ENCODE measurements at places on chromosomes 3 and 15.

DNA sequence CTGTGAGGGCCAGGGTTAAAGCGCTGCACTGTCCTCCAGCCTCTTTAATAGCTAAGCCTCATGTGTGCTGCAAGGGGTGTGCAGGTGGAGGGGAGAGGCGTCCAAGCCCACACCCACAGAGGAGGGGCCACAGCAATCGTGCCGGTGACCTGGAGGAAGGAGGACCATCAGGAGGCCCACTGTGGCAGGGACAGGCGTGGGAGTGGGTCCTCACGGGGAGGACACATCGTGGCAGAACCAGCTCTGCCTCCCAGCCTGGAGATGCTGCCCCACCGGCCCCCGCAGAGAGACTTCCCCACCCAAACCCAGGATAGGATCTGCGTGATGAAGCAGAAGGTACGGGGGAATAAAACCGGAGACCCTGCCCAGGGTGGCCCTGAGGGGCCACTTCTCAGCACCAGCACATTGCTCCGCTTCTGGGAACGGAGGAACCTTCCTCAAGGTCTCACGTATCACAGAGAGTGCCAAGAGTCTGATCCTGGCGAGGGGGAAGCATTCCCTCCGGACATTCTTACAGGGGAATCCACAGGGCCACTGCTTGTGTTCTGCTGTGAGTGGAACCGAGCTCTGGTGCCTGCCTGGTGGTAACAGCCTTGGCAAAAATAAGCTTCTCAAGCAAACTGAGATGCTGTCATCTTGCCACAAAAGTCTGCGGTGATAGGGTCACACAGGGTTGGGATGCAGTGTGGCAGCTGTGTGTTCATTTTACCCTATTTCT is 199.8 kb downstream of the XXYLT1 start:
- no peak for DNase-seq

- DNase-seq, result peak; percentile 36
Measured at GRCh38 chr3:57583544-57583943, 13.6 kb downstream of the ARF4 start.

DNA sequence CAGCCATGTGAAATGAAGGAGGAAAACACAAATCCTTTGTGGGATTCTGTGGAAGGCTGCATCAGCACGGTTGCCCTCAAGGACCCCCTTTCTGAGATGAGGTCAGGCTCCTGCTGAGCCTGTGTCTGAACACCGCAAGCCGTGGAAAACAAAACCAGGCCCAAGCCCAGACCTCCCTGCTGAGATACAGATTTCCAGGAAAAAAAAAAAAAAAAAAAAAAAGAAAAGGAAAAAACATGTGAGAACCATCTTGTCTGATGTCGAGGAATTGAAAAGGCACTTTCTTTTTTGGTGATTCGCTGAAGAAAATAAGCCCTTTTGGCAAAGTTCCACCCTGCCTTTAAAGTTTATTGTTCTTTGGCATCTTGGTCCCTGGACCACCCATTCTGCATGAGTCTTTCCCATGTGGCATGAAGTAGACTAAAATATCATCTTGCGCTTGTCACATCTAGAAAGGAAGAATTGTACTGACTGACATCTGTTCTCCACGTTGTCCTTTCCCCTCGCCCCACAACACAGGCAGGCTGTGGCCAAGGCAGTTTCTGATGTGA is 117.6 kb downstream of the CHST2 start:
- DNase-seq, result no peak

- no peak for DNase-seq
Measured at GRCh38 chr3:111616417-111617105, 21.4 kb upstream of the ZBED2 start.

DNA sequence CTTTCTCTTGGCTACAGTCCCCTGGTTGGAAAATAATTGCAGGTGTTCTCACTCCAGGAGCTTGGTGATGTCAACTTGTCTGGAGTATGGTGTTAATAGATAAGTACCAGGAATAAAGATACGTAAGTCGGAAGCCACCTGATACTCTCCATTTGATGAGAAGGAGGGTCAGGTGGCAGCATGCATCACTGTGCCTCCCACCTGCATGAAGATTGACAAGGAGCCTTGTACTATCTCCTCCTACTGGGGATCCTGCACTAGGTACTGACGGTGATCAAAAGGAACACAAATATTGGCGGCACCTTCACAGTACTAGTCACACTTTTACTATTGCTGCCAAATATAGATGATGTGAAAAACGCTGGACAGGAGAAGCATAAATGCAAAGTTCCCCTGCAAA is 32.6 kb upstream of the GABRB3 start:
- no peak for DNase-seq

DNA sequence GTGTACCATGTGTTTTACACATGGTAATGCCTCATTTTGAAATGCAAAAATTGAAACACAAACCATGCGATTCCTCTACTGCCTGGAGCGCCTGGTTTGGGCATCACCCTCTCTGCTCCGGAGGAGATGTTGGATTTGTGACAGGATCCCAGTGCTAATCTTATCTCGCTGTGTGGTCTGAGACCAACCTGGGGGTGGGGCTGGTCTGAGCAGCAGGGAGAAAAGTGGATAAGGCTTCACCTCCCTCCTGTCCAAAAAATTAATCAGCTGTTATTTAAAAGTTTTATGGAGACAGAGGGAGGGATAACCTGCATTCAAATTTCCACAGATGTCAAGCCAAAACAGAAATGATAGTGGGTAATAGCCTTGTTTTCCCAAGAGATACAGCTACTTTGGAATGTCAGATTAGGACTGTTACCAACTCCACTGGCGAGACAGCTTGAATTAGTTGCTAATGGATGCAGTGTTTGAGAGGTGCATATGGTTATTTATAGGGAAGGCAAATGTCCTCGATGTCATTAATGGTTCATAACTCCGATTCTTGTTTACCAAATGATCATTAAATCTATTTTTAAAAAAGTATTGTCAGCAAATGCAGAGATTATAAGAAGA is 54.0 kb upstream of the SKOR1 start:
- no peak for DNase-seq

- DNase-seq, result no peak
Measured at GRCh38 chr3:53101956-53102355, 28.3 kb downstream of the RFT1 start.

GRCh38 chr3:100001526-100002270 is 112.6 kb downstream of the FILIP1L start:
- DNase-seq, result no peak

GRCh38 chr3:138624518-138624917 is 15.9 kb downstream of the FAIM start:
- DNase-seq, result no peak

DNA sequence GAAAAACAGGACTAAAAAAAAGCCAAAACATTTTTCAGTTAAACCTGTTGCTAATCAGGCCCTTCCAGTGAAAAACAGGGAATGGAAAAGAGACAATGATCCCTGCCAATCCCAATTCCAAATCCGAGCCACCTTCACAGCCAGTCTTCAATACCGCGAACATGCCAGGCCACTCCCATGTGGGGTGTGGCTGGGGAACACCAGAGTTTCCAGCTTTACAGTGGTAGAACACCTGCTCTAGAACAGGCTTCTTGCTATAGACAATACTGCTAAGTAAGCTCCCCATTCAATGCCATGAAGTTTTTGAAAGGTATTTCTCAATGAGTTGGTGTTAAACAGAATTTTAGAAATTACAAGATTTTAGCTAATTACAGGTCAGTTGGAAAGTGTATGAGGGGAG is 228.3 kb downstream of the ATP8B4 start:
- no peak for DNase-seq

DNA sequence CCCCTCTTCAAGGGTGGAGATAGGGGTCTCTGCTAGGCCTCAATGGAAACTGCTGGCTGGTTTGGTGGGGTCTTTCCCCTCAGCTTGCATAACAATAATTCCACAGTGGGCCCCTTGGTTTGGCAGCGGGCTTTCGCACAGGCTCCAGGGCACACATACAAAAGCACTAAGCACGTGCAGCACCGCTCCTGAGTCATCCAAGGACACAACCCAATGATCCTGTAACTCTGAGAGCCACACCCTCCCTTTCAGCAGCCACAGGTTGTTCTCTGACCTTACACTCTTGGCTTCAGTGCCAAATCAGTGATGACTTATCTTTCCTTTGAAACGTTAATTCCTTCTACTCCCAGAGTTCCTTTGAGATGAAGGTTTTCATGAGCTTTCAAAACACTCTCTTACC is 41.7 kb downstream of the DAPK2 start:
- no peak for DNase-seq

- DNase-seq, result no peak
Measured at GRCh38 chr3:156776031-156776430, 50.1 kb upstream of the LEKR1 start.

DNA sequence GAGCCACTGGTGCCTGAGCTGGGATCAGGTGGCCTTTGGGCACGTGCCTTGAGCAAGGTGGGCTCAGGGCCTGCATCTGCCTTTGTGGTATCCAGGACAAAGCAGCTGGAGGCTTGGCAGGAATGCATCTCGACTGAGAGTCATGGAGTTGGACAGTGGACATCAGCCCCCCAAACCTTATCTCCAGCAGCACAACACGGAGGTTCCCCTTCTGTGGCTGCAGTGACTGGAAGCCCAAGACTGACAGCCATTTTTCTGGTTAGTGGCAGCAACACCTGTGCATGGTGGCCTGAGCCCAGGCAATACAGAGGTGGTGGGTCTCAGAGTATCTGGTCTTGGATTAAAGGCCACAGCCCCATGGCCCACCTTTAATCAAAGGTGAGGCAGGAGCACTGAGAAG is 27.8 kb upstream of the TSEN2 start:
- no peak for DNase-seq

- DNase-seq, result peak; percentile 70
Measured at GRCh38 chr3:143914257-143914656, 57.4 kb upstream of the DIPK2A start.

- no peak for DNase-seq
Measured at GRCh38 chr15:77001351-77001750, 6.4 kb downstream of the PSTPIP1 start.

DNA sequence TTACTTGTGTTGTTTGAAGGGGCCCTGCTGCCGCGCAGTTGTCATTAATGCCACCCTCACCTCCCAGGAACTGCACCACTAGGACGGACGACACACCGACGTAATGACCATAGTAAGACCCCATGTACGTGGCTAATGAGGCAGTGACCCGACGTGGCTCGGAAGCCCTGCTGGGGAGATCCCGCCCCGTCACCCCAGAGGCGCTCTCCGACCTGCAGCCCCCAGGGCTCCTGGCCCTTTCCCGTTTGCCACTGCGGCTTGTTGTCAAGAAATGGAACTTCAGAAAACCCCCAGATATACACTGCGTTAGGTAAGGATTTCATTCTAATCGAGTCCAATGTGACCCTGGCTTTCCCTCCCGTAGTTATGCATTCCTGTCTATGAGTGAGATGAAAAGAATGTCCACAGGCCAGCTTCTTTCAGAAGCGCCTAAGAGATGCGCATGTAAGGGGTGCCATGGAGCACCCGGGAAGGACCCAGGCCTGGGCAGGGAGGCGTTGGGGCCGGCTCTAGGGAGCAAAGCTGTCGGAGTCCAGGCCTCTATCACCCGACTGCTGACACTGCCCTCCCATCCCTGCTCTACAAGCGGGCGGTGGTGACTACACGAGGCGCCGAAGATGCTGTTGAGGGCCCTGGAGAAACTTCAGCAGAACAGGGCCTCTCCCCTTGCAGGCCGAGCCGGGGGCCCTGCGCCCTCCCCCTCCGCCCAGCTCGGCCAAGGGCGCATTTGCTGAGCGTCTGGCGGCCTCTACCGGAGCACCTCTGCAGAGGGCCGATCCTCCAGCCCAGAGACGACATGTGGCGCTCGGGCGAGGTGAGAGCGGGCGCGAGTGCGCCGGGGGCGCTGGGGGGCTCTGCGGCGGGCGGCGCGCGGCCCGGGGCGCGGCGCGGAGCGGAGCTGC is at the start of gene GABRA5:
GABRA5 (plus strand) TSS at position 765 of the 902 bp plus-strand sequence. CDS start 2,187 bp downstream, outside the sequence.
- no peak for DNase-seq

DNA sequence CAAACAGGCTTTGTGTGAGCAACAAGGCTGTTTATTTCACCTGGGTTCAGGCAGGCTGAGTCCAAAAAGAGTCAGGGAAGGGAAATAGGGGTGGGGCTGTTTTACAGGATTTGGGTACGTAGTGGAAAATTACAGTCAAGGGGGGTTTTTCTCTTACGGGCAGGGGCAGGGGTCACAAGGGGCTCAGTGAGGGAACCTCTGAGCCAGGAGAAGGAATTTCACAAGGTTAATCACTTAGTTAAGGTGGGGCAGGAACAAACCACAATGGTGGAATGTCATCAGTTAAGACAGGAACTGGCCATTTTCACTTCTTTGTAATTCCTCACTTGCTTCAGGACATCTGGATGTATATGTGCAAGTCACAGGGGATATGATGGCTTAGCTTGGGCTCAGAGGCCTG is 1592.8 kb upstream of the GBE1 start:
- DNase-seq, result no peak

DNA sequence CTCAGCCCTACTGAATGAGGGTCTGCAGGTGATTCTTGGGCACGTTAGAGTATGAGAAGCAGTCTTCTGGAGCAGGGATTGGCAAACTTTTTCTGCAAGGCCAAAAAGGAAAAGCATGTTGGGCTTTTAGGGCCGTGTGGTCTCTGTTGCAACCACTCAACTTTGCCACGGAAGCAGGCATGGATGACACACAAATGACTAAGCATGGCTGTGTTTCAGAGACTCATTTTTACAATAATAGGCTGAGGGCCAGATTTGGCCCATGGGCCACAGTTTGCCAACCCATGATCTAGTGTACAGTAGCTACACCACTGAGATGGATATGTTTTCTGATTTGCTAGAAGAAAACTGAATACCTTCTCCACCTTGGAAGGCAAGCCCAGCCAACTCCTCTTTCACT is 66.1 kb upstream of the PRICKLE2 start:
- no peak for DNase-seq

DNA sequence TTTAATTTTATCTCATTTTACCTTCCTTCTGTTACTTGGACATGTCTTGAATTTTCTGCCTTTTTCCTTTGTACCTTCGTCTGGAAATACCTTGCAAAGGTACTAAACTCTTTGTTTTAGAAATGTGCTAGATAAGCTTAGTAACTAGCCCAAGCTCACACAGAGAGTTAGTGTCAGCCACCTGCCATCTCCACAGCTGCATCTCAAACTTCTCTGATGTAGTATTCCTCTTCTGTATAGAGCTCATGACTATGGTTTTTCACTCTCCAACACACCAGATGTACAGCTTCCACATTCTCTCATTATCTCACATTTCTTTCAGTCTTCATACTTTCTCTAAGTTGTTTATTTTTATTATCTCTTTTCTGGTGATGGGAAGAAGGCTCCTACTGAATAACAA is 516.6 kb upstream of the ROBO2 start:
- no peak for DNase-seq

GRCh38 chr3:187039723-187040414 is 99.4 kb downstream of the RPL39L start:
- DNase-seq, result no peak

GRCh38 chr3:43345877-43346276 is 59.5 kb downstream of the SNRK start:
- DNase-seq, result no peak
